ENCODE measurements at places on chromosomes 13 and 19.

DNA sequence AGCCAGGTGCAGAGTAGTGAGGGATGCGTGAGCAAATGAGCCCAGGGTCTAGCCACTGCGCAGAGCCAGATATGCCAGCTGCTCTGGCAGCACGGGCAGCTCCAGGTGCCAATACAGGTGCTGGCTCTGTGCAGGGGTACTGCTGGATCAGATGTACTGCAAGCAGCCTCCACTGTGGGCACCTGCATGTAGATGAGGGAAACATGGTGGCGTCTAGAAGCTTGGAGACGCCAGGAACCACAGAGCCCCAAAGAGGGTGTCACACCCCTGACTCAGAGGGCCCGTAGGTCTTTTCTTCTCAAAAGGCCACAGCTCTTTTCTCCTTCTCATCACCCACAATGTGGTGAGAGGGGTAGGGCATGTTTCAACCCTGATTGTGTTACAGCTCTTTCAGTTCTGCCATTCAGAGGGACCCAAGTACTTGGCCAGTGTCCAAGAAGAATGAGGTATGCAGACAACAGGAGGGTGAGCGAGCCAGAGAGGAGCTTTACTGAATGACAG lies 244.4 kb upstream of the SLITRK1 start:
- DNase-seq: no peak

- DNase-seq: no peak
These were observed 1218.7 kb downstream of the EFNB2 start for GRCh38 chr13:105316731-105317130.

DNA sequence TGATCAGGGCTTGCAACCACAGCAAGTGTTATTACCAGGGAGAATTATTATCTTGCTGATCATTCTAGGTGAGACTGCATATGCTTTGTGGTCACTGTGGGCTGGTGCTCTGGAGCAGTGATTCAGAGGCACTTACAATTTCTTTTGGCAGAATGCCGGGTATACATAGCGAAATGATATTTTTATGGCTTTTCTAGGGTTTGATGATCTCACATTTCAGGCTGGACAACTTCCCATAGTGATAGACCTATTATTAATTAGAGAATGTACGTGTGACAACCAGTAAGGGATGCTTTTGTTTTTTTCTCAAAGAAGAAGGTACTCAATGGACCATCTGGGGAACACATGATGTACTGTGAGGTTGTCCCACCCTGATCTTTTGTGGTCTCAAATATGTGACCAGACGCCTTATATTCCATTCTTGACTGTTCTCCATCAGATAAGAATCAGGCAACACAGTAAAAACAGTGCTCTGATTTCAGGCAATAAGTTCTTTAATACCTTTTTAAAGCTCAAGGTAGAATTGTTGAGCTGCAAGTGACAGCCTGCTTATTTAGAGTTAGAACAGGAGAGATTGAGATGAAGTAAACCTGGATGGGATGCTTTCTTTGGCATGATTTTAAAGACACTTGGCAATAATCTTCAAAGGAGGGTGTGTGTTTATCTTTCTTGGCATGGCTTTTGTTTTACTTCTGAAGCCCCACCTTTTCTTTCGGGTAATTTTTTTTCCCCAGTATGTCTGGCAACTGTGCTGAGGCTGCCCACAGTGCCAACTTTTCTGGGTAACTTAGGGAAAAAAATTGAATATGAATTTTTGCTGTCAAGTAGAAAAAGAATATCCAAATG lies 27.4 kb upstream of the SCEL start:
- no peak for DNase-seq

DNA sequence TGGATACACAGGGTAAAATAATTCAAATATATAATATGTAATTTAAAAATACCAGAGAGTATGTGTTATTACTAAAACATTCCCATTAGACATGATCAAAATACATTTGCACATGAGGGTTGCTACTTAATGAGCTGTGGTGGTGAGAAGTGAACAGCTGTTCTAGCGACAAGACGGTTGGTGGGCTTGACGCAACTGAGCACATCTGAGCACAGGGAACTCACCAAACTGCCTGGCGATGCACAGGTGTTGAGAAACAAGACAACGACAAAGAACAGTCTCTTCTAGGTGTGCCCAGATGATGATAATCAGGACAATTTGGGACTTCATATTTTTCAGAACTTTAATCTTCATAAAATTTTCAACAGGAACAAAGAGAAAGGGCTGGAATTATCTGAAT lies 555.1 kb upstream of the SGCG start:
- DNase-seq: no peak

DNA sequence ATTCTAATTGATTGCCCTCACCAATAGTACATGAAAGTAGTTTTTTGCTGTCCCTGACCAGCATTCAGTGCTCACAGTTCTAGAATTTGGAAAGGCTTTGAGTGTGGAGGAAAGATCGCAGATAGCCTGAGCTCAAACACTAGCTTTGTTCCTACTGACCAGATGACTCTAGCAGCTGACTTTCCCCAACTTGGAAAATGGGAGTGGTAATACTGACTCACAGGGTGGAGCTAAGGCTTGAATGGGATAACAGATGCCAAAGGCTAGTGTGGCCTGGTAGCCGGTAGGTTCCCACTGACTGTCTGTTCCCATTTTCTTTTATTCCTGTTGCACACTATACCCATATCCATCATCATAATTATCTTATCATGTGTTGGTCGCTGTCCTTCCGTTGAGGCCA lies 3.7 kb downstream of the ZSCAN22 start:
- DNase-seq: no peak

- DNase-seq: no peak
These were observed 14.3 kb upstream of the FOXO1 start for GRCh38 chr13:40680659-40681323.

GRCh38 chr19:58569943-58570670 lies 3.0 kb downstream of the MZF1 start:
- no peak for DNase-seq

GRCh38 chr13:77786695-77787287 lies 89.3 kb downstream of the SLAIN1 start:
- no peak for DNase-seq

All from femur (tissue), 1 donor.